ENCODE measurements at places on chromosomes 12 and 14.

- no peak for DNase-seq
Measured at GRCh38 chr14:93003945-93004698, 81.2 kb downstream of the CHGA start.

GRCh38 chr12:108328420-108328819 is 10.7 kb downstream of the CMKLR1 start:
- DNase-seq = no peak

DNA sequence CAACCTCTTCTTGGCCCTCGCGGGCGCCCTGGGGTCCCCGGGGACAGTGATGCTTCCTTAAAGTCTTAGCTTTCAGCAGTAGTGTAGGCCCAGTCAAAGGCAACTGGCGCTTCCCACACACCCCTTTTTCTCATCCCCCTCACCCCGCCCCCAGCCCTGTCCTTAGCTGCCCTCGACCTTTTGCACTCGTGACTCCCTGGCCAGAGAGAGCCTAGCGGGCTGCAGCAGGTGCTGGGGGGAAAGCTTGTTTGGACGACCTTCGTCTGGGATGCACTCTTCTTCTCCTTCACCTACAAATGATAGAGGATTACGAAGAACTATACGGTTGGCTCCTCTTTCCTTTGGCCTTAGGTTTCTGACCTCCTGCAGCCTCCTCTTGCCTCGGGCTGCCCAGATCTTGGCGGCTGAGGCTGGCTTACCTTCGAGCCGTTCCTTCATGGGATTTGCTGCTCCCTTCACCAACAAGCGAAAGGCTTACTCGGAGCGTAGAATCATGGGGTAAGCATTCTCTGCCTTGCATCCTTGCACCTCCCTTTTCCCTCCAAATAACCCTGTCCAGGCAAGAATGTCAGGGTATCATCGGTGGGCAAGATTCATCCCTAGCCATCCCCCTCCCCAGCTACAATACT is 815 bp downstream of the COQ10A start:
- DNase-seq = no peak

DNA sequence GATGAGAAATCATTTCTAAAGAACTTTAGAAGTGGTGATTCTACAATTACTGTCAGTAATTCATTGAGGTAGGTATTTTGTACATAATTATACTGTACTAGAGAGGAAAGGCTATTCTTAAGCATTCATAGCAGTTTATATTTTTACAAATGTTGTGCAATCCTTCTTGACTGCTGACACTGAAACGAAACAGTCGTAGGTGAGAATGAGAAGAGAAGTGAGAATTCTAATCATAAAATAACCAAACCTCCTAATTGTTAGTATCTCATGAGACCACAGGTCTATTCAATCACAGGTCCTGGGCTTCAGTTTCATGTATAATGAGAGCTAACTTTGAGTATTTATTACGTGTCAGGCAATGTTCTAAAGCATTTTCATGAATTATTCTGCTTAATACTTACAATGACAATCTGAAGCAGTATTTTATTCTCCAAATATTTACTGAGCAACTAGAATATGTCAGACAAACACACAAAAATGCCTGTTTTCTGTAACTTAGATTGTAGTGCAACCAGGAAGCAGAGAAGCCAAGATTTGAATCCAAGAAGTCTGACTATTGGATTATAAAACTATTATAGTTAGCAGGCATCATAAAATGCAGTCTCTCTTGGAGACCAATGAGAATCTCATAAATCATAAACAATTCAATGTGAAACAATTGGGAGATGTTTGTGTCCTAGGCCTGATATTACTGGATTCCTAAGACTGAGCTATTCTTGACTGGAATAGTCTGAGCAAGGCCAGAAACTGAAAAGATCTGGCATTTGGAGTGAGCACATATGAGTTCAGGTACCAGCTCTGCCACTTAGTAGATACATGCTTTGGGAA is 24.3 kb downstream of the RERG start:
- no peak for DNase-seq

- DNase-seq = no peak
Measured at GRCh38 chr12:116209503-116209902, 68.0 kb downstream of the MED13L start.

DNA sequence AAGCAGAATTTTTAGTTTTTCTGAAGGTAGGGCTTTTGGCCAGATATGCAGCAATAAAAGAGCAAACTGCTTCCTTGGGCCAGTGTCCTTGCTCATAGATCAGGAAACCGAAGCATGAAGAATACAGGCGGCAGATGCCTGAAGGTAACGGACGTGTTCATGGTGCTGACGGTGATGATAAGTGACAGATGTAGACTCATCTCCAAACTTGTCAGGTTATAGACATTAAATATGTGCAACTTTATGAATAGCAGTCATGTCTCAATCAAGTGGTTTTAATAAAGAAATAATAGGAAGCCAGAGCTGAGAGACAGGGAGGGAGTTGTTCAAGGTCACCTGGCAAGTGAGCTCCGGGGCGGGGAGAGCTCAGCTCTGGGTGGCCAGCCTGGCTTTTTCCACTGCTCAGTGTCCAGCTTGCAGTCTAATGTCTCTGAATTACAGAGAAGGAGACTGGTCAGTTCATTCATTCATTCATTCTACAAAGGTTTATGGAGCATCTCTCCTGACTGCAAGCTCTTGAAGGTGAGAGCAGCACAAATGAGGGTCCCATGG is 1.0 kb downstream of the SERPINA5 start:
- DNase-seq = no peak

GRCh38 chr12:33575346-33575745 is 135.7 kb upstream of the SYT10 start:
- DNase-seq = no peak

DNA sequence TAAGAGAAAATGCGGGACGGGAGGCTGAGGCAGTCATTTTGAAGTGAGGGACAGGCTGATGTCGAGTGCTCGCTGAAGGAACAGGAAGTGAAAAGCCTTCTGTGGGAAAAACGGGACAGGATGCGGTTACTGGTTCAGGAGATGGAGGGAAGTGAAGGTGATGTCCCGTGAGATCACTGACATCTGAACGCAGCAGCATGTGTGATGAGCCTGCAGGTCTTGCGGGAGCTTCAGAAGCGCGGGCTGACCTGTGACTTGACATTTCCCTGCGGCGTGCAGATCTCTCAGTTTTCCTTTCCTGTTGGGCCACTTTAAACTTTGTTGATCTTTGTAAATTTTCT is 77.8 kb downstream of the DDX51 start:
- DNase-seq = no peak

DNA sequence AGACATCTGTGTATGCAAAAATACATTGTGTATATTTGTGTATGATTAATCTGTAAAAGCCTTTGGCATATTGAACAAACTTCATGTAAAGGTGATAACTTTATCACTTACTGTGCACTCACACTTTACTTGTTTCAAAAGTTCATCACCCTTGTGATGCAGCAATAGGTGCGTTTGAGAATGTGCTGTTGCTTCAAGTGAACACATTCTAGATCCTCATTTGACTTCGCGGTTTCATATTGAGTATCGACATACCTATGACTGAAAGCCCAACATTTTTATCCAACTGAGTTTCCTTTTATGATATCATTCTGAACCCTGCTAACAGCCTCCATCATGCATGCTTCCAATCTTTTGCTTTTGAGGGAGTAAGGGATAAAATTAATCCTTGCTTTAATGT is 1086.9 kb downstream of the TMEM121 start:
- no peak for DNase-seq

- DNase-seq = no peak
Measured at GRCh38 chr12:88578276-88579160, 1.8 kb downstream of the KITLG start.

DNA sequence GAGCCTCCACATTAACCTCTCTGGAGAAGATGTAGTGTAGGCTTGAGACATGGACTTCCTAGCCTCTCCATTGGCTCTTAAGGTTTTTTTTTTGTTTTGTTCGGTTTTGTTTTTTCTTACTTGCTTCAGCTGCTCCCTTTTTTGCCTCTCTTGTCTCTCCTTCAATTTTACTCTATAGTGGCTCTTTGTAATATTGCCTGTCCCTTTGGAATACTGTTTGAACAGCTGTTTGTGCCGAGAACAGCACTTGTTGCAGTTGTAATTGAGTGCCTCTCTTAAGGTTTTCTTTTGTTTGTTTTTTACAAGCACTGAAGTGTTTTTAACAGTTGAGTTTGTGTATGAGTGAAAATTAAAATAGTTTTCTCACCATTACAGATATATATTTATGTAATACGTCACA is 567.7 kb downstream of the LRFN5 start:
- DNase-seq = no peak

DNA sequence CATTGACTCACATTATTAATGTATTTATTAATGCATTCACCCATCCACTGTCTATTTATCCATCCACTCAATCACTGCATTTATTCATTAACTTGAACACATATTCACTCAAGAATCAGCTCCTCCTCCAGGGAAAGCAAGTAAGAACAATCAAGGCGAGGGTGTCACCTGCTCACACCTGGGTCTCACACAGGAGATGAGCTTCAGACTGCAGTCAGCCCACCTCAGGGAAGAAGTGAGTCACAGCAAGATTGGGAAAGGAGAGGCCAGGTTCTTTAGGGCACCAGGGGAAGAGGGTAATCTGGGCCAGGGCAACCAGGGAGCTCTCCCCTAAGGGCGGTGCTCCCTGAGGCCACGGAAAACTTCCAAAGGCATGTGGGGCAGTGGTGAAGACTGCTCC is 367.3 kb downstream of the BCL11B start:
- DNase-seq = no peak

DNA sequence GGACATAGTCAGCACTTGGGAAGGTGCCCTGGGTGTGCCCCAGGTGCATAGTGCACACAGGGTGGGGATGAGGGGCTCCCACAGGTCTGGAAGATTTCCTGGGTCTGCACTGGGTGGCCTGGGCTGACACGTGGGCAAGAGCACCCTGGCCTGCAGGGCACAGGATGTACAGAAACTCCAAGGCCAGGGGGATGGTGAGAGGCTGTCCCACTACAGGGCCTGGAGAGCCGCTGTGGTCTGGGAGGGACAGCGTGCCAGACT is 35.8 kb upstream of the PPP1R13B start:
- DNase-seq = no peak

DNA sequence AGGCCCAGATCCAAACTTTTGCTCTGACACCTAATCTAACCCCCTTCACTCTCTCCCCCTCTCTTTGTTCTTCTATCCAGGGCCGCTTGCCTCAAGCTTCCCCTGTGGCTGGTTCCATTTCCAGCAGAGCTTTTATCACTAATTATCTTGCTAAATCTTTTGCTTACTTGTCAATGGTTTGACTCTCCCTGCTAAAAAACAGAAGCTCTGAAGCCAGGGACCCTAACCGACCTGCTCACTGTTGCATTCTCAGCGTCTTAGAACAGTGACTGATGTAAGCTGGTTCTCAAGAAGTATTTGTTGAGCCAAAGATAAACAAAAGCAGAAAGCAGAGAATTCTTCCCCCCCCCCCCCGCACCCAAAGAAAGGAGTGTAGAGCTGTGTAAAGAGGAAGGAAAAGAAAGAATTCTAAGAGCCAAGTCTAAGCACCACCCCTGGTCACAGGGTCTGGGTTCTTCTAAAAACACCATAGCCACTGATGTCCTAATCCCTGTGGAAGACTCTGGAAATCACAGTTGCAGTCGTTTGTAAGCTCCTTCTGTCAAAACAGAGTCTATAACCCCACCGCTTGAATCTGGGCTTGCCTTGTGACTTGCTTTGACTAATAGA is 385.8 kb downstream of the MED13L start:
- no peak for DNase-seq

GRCh38 chr14:79118291-79118690 is 948.1 kb downstream of the NRXN3 start:
- no peak for DNase-seq

DNA sequence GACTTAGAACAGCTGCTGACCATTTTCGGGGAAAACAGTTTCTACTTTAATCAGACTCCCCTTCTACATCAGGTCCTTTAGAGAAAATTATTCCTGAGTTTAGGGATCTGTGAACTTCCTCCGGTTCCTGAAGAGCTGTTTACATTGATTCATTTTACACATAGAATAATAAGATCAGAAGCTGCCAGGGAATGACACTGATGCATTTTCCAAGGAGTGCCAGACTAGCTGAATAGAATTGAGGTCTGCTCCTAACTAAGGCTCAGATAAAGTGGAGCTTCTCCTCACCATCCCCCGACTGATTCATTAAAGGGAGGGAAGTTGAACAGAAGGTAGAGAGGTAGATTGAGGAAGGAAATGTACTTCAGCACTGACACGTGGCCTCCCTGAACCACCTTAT is 41.9 kb upstream of the PSMA6 start:
- DNase-seq = no peak

GRCh38 chr12:45273717-45274271 is 57.9 kb downstream of the ANO6 start:
- peak; percentile 94 for DNase-seq

DNA sequence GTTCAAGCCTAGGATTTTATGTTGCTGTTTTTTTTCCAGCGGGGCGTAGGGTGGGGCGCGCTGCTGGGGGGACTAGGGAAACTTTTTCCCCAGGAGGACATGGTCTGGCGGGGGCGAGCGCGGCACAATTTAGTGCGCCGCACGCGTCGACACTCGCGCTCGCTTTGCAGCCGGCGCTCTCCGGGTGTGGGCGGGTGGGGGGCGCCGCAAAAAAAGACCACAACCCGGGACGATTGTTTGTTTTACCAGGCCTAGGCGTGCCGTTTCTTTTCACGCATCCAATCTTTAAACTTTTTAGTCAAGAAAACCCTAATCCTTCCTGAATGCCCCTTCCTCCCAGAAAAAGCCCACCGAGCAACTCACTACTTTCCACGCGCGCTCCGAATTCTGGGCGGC is 865 bp upstream of the ZFP36L1 start:
- no peak for DNase-seq

DNA sequence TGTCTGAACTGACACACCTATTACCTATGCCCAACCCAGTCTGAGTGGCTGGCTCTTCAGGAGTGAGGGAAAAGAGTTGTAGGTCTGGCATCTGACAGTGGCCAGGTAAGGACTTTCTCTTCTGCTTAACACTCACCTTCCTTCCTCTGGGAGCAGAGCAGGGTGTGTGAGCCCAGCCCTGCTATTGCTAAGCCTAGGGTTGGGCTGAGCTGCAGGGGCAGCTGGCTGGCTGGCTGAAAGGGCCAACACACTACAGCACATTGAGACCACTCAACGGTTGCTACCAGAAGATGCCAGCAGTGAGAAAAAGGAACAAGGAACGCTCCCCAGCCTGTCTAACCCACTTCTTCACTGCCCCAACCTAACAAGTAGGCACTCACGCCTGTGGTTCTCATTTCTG is 201.2 kb downstream of the DPF3 start:
- no peak for DNase-seq

DNA sequence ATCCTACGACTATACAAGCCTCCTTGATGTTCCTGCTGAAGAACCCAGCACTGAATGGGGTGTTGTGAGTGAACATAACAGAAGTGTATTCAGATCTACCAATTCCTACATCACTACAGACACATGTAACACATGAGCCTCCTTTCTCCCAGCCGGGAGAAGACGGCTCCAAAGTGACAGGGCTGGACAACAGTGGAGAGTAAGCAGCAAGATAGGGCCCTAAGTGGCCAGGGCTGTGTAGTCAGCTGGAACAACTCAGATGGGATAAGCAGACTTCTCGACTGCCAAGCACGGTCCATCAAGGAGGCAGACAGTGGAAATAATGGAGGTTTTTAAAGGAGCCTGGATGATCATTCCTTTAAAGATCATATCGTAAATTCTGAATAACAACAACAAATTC is 73.5 kb downstream of the TTC7B start:
- no peak for DNase-seq

GRCh38 chr12:26966842-26967241 is 28.6 kb downstream of the FGFR1OP2 start:
- no peak for DNase-seq

- DNase-seq = no peak
Measured at GRCh38 chr14:31943861-31944255, 133.2 kb upstream of the ARHGAP5 start.

All from AG04449 (cell line).